Left lobe of liver (tissue), 2 donors: ENCODE measurements at places on chromosomes 2 and 18.
A peak's percentile ranks its signal among the peaks of the same experiment; 100 is the strongest.

DNA sequence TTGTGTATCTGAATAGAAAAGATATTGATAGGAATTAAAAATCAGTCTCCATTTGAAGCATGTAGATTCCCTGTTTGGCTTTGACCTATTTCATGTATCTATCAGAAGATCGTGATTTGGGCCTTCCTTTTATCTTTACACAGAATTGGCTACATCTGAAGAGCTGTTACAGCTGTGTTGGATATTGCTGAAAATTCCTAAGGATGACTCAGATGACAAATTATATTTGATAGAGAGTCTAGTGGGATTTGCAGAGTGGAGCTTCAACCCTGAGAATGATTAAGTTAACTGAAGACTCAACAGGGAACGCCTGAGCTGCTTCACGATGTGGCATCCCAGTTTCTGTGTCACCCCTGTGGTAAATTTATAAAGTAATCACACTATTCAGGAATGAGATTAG, 4.9 kb upstream of the COL3A1 start:
- DNase-seq, result no peak

- DNase-seq, result no peak
Observed at GRCh38 chr2:105804266-105804665, 59.6 kb downstream of the NCK2 start.

- DNase-seq, result peak; percentile 83
Observed at GRCh38 chr2:218398437-218399390, 954 bp upstream of the CTDSP1 start.

- no peak for DNase-seq
Observed at GRCh38 chr2:68745006-68745405, 10.4 kb downstream of the ARHGAP25 start.

DNA sequence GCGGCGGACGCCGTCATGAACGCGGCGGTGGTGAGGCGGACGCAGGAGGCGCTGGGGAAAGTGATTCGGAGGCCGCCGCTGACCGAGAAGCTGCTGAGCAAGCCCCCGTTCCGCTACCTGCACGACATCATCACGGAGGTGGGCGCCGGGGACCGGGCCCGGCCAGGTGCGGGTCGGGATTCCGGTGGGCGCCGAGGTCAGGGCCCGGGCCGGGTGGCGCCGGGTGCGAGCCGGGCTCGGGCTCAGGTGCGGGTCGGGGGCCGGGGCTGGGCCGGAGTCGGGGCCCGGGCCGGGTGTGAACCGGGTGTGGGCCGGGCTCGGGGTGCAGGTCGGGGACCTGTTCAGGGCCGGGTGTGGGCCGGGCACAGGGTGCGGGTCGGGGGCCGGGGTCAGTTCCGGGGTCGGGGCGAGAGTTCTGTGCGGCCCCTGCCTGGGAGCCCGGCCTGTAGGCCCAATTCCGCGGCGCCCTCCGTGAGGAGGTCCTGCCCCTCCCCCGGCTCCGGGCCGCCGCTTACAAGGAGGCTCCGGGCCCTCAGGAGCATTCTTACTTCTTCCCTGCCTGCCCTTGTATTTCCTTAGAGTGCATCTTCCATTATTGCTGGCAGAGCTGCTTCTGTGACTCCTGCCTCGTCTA, 447 bp downstream of the TRAF3IP1 start:
- peak; percentile 55 for DNase-seq

DNA sequence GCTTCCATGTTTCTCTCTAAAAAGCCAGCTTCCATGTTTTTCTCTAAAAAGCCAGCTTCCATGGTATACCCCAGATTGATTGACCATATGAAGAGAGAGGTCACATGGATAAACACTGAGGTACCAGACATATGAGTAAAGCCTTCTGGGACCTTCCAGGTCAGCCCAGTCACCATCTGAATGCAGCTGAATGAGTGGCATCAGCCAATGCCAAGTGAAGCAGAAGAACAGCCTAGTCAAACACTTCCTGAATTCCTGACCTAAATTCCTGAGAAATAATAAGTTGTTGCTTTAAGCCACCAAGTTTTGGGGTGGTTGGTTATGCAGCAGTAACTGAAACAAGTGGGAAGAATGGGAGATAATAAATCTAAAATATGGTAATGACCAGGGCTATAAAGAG, 5.7 kb upstream of the ALS2 start:
- DNase-seq, result no peak

DNA sequence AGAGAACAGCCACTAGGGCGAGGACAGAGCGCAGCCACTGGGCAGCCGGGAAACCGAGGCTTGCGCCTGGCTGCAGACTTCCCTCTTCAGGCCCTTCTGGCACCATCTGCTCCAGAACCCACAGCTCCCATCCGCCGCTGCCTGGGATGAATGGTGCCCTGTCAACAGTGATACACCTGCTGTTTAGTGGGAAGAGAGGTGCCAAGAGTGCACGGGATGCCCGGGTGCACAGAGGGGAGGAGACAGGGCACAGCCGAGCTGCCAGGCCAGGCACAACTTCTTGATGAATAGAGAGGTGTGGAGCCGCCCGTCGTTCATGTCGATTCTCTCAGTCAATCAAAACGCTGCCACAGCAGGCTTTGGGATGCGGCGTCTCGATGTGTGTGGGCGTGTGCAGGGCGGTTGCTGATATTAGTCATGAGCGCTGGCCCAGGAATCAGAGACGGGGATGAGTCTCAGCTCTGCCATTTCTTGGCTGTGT, 39.5 kb downstream of the RRM2 start:
- no peak for DNase-seq

- DNase-seq, result no peak
Observed at GRCh38 chr2:204274991-204275390, 270.3 kb upstream of the PARD3B start.

GRCh38 chr18:76202322-76202721, 292.7 kb downstream of the ZNF516 start:
- DNase-seq, result no peak

DNA sequence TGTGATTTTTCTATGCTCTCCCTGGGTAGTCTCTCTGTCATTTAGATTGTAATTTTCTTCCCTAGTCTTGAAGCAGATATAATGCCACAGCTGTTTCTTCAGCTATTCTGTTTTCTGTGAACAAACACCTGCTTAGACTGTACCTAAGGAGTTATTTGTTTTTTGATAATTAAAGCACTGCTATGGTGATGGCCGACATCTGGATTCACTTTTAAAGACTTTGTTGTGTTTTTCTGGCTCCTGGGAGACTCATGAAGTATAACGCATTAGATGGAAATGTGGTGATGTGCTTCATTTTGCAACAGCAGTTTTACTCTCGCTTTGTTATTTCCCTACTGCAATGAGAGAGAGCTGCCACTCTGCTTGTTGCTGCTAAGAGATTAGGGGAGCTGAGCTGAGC, 15.7 kb upstream of the C2orf69 start:
- no peak for DNase-seq

DNA sequence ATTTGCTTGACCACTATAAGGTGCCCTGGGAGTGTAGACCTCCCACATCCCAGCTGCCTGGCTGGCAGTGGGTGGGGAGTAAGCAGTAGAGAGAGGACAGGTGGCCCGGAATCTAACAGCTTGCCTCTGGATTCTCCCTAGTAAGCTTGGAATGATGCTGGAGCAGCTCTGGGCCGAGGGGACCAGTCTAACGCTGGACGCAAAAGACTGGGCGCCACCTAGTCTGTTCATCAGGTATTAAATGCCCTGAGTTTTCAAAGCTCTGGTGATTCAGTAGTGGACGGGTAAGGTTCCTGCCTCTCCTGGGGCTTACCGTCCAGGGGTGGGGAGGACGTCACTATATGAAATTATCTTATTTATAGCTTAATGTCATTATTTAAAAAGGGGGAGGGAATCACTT, 648 bp upstream of the LYPD6B start:
- DNase-seq, result no peak

GRCh38 chr2:210591663-210592062, 35.3 kb downstream of the CPS1 start:
- DNase-seq, result no peak

- no peak for DNase-seq
Observed at GRCh38 chr18:22195052-22195451, 25.7 kb downstream of the GATA6 start.

- no peak for DNase-seq
Observed at GRCh38 chr2:43192744-43193651, 33.4 kb downstream of the ZFP36L2 start.

DNA sequence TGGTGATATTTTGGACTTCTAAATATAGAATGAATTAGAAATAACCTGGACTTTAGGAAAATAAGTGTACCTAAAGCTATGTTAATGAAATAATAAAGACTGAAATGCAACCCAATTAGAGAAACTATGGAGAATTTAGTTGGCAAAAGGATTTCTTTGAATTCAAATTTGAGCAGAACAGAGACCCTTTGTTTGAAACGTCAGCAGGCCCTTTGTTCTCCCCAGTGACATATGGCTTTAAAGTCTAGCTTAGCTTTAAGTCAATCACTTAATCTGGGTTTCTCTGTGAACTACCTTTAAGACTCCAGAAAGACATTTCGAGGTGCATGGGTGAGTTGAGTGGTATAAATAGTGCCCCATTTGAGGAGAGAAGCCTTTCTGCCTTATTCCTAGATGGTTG, 130.5 kb upstream of the CREB1 start:
- DNase-seq, result no peak

GRCh38 chr2:27655155-27655951, 8.1 kb downstream of the SUPT7L start:
- no peak for DNase-seq
